ENCODE measurements at places on chromosomes 5 and 9. TPM values are rescaled to one million over a fixed set of nuclear protein-coding genes. Genes with fewer than 3 reads are reported as not detected.

GRCh38 chr9:126523611-126524111, 90.1 kb upstream of the LMX1B start:
- H3K27me3 ChIP-seq, result peaks cover 19% of the 10 kb centered on the region
- DNase-seq, result no peak
- H3K4me1 ChIP-seq, result peaks cover 52% of the 10 kb centered on the region
- H3K27ac ChIP-seq, result no peak overlapping the region
- no peak overlapping the region for H3K4me3 ChIP-seq

GRCh38 chr5:69160651-69161050, 6.3 kb upstream of the CCNB1 start:
- no peak for DNase-seq
- no peak overlapping the region for H3K27ac ChIP-seq
- no peaks in the 10 kb centered on the region for H3K4me1 ChIP-seq
- H3K4me3 ChIP-seq, result no peak overlapping the region
- no peaks in the 10 kb centered on the region for H3K36me3 ChIP-seq

DNA sequence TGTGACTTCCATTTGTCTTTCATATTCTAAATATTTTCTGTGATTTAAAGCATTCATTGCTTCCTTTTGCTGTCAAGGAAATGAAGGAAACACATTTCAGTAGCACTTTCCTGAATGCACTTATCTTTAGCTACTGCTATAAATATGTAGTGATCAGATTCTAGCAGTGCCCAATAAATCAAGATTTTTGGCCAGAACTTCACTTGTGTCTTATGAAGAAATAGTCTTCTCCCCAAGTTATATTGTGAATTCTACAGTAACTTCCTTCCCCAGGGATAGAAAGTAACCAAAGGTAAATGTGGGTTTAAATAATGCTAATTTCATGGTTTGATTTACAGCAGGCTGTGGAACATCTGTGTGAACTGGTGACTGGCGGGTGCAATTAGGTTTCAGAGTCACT, 77.9 kb downstream of the DMRT2 start:
- no peak for DNase-seq
- no peak overlapping the region for H3K4me3 ChIP-seq
- H3K36me3 ChIP-seq, result peaks cover 2% of the 10 kb centered on the region
- H3K27ac ChIP-seq, result no peak overlapping the region
- peaks cover 2% of the 10 kb centered on the region for H3K27me3 ChIP-seq
- no peaks in the 10 kb centered on the region for H3K4me1 ChIP-seq

- no peak for DNase-seq
- H3K27ac ChIP-seq, result no peak overlapping the region
- H3K4me1 ChIP-seq, result no peaks in the 10 kb centered on the region
Measured at GRCh38 chr5:137833463-137833862, 34.2 kb upstream of the MYOT start.

- H3K27ac ChIP-seq, result peak overlapping the region; percentile 98
- H3K4me1 ChIP-seq, result peaks cover 11% of the 10 kb centered on the region
- H3K36me3 ChIP-seq, result peaks cover 20% of the 10 kb centered on the region
Measured at GRCh38 chr9:124894035-124894740, 32.3 kb downstream of the ARPC5L start.

GRCh38 chr5:36444582-36445418, 143.1 kb upstream of the RANBP3L start:
- DNase-seq, result no peak
- peaks cover 38% of the 10 kb centered on the region for H3K4me1 ChIP-seq
- peak overlapping the region; percentile 70 for H3K27ac ChIP-seq
- no peak overlapping the region for H3K4me3 ChIP-seq
- H3K27me3 ChIP-seq, result no peaks in the 10 kb centered on the region

DNA sequence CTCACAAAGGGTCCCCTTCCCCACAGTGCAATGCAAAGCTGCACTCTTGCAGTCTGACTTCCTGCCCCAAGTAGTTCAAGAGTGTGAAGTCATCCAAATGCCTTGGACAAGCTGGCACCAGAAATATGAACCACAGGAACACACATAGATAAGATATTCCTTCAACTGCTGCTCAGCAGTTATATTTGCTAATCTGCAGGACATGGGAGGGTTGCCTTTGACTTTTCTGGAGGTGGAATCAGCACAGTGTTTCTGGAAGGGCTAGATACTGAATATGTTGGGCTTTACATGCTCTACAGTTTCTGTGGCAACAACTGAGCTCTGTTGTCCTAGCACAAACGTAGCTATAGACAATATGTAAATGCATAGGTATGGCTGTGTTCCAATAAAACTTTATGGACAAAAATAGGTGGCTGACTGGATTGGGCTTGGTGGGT, 96.7 kb upstream of the PCA3 start:
- H3K4me1 ChIP-seq, result peaks cover 14% of the 10 kb centered on the region
- no peak for DNase-seq
- H3K36me3 ChIP-seq, result no peaks in the 10 kb centered on the region
- H3K27ac ChIP-seq, result no peak overlapping the region
- no peaks in the 10 kb centered on the region for H3K27me3 ChIP-seq
- no peak overlapping the region for H3K4me3 ChIP-seq

DNA sequence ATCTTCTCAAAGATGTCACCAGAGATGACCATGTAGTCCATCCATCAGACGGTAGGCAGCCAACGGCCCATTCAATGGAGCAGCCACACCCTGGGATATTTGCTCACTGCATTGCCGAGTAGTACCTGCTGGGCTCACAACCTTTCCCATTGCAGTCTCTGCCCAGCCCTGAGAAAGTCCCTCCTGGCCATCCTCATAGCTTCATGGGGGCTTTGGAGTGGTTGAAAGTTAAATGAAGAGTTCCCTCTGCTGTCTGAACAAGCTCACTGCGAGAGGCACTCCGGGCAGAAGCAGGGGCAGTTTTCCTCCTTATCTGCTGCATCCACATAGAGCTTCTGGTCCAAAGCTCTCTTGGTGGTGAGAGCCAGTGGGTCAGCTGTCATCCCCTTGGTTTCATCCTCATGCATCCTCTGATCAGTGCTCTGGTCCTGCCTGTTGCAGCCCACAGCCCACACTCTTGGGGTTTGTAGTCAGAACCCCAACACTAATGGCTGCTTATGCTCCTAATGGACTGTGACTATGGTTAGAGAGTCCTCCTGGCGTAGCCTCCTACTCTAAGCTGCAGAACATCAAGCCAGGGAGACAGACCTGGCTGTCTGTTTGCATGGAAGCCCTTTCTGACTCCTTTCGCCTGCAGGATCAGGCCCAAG, 23.3 kb downstream of the TNFSF8 start:
- no peaks in the 10 kb centered on the region for H3K27me3 ChIP-seq
- DNase-seq, result no peak
- no peak overlapping the region for H3K27ac ChIP-seq
- no peak overlapping the region for H3K4me3 ChIP-seq
- H3K4me1 ChIP-seq, result no peaks in the 10 kb centered on the region

DNA sequence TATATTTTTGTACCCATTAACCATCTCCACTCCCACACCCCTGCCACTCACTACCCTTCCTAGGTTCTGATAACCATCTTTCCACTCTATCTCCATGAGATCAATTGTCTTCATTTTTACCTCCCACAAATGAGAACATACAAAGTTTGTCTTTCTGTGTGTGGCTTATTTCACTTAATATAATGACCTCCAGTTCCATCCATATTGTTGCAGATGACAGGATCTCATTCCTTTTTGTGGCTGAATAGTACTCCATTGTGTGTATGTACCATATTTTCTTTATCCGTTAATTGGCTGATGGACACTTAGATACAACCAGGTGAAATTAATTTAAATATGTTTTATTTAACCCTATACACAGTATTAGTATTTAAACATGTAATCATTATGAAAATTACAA, 552.9 kb downstream of the PDE4D start:
- DNase-seq, result no peak
- H3K4me1 ChIP-seq, result peaks cover 41% of the 10 kb centered on the region
- no peaks in the 10 kb centered on the region for H3K27me3 ChIP-seq
- H3K27ac ChIP-seq, result no peak overlapping the region
- H3K4me3 ChIP-seq, result no peak overlapping the region

DNA sequence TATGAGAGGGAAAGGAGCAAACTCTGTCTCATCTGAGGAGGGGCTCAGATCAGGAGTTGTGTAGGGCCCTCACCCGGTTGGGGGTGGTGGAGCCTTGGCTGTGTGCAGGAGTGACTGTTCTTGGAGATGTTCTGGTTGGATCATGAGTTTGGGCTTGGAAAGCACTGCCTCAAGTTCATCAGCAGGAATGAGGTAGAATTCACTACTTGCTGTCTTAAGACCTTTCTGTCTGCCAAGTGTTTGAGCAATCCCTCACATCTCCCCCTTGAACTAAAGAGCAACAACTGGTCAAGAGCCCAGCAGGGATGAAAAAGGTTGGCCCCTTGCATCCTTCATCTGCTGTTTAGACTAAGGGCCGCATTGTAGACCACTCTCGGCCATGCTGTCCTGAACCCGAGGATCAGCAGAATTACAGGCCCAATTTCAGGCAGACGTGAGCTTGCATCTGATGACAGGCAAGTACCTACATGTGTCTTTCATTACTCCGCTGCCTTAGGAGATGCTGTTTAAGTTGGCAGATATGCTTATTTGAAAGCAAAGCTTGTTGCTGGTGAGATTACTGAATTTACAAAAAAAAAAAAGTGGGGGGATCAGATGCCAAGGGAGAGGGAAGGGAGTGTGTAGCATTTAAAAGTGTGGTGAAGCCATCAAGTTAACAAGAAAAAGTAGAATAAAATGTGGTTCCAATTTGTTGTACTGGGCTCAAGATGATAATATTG, 36.4 kb downstream of the PIK3R1 start:
- H3K36me3 ChIP-seq, result peaks cover 4% of the 10 kb centered on the region
- no peaks in the 10 kb centered on the region for H3K27me3 ChIP-seq
- H3K4me3 ChIP-seq, result peak overlapping the region; percentile 3
- DNase-seq, result no peak

DNA sequence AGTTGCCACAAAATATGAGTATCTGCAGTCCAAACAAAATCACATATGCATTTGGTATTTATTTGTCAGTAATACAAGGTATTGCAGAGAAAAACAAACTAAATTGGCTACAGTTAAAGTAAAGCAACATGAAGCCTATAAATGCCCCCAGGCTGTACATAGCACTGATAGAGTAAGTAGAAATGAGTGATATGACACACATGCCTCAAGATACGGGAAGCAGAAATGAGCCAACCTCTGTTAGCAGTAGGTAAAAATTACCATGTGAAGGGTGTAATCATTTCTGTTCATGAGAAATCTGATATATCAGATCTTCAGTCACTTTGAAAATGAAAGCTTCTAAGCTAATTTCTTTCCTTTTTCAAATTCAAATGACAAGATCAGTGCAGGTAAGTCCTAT, 131.1 kb downstream of the CHSY3 start:
- no peak for DNase-seq
- H3K27me3 ChIP-seq, result no peaks in the 10 kb centered on the region
- H3K36me3 ChIP-seq, result no peaks in the 10 kb centered on the region
- no peaks in the 10 kb centered on the region for H3K4me1 ChIP-seq

DNA sequence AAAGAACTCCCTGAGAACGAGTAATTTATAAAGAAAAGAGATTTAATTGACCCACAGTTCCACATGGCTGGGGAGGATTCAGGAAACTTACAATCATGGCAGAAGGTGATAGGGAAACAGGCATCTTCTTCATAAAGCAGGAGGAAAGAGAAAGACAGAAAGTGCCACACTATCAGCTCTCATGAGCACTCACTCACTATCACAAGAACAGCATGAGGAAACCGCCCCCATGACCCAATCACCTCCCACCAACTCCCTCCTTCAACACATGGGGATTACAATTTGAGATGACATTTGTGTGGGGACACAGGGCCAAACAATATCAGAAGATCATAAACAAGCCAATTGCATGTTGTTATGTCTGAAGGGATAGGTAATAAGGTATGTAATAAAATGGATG, 935.9 kb upstream of the COX7C start:
- no peak overlapping the region for H3K4me3 ChIP-seq
- H3K4me1 ChIP-seq, result no peaks in the 10 kb centered on the region
- H3K27ac ChIP-seq, result no peak overlapping the region
- no peaks in the 10 kb centered on the region for H3K36me3 ChIP-seq

- DNase-seq, result no peak
- H3K4me3 ChIP-seq, result no peak overlapping the region
- peaks cover 27% of the 10 kb centered on the region for H3K4me1 ChIP-seq
- no peak overlapping the region for H3K27ac ChIP-seq
Measured at GRCh38 chr5:126122942-126123341, 300.3 kb upstream of the GRAMD2B start.

- H3K27me3 ChIP-seq, result no peaks in the 10 kb centered on the region
- peak overlapping the region; percentile 81 for H3K27ac ChIP-seq
- DNase-seq, result peak; percentile 48
- H3K4me3 ChIP-seq, result peak overlapping the region; percentile 90
- H3K4me1 ChIP-seq, result peaks cover 14% of the 10 kb centered on the region
Measured at GRCh38 chr9:83956436-83957247, 23.4 kb downstream of the HNRNPK start.

DNA sequence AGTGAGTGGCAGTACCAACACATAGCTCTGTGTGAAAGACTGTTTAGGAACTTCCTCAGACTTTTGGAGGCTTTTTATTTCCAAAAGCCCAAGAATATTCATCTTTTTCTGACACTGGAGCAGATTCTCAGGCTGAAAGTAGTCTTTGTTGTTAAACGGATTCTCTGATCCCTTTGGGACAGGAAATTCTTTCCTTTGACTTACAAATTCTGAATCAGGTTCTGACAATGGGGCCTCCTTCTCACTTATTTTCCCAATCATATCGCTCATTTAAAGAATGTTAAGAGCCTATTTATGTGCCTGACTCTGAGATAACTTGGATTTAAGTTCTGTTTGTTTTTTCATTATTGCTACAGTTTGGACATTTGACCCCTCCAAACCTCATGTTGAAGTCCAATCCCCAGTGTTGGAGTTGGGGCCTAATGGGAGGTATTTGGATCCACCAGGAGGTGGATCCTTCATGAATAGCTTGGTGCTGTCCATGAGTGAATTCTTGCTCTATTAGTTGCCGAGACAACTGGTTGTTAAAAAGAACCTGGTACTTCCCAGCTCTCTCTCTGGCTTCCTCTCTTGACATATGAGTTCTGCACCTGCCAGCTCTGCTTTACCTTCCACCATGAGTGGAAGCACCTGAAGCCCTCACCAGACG, 4.1 kb upstream of the ADGRV1 start:
- peaks cover 33% of the 10 kb centered on the region for H3K4me1 ChIP-seq
- H3K4me3 ChIP-seq, result peak overlapping the region; percentile 16

FABP6 gene
- total RNA-seq, result 1.5 TPM

KCNV2 gene
- total RNA-seq, result not detected

MARCOL gene
- not detected for total RNA-seq

PLCXD3 gene
- 0.07 TPM for total RNA-seq

RANBP6 gene
- 25.9 TPM for total RNA-seq

MEIKIN gene
- not detected for total RNA-seq

IL13 gene
- not detected for total RNA-seq

ST8SIA4 gene
- total RNA-seq, result 5.9 TPM

PHYHD1 gene
- 5.0 TPM for total RNA-seq

SLC9A3 gene
- 1.7 TPM for total RNA-seq

NRG2 gene
- 0.64 TPM for total RNA-seq

LVRN gene
- 0.56 TPM for total RNA-seq
